Hematopoietic multipotent progenitor cell treated with erythropoietin and hydrocortisone succinate and interleukin-3 and kit ligand, for 15 days (in vitro differentiated cells): ENCODE measurements at places on chromosomes 13 and 19.
A peak's percentile ranks its signal among the peaks of the same experiment; 100 is the strongest.

GRCh38 chr19:54492568-54492967 lies 10.1 kb upstream of the LAIR2 start:
- no peak for DNase-seq

- no peak for DNase-seq
Observed at GRCh38 chr19:12769689-12770088, 5.7 kb downstream of the HOOK2 start.

DNA sequence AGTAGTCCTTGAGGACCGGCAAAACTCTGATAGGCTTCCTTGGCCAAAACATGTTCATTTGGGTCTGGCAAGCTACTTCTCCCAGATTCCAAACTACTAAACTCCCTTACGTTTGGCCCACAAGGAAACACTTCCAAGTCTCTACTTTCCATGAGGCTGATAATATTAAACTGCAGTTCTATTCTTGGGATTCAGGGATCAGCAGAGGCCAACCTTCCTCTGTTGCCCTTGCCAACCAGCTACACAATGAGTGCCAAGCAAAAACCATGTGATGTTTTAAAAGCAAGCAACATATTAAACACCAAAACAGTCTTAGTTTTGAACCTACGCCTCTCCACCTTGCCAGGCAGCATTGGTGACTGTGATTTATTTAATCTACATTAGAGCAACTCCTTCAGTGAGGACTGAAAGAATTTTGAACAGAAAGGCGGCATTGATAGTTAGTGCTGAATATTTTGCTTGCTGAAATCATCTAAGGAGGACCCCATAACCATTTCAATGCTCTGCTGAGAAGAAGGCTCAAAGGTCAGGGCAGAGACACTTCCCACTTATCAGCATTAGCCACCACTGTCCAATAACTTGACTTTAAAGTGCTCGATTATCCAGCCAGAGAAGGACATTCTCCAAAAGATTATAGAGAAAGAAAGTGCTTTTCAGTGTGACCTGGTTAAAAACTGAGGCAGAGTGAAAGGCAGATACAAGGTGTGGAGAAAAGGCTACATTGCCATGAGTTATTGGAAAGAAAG lies 287.1 kb downstream of the TBC1D4 start:
- DNase-seq, result no peak

- no peak for DNase-seq
Observed at GRCh38 chr19:2079865-2080301, 16.2 kb downstream of the MOB3A start.

GRCh38 chr13:99953138-99953755 lies 18.3 kb downstream of the ZIC5 start:
- DNase-seq, result no peak

GRCh38 chr13:59734393-59734792 lies 429.3 kb downstream of the DIAPH3 start:
- no peak for DNase-seq

DNA sequence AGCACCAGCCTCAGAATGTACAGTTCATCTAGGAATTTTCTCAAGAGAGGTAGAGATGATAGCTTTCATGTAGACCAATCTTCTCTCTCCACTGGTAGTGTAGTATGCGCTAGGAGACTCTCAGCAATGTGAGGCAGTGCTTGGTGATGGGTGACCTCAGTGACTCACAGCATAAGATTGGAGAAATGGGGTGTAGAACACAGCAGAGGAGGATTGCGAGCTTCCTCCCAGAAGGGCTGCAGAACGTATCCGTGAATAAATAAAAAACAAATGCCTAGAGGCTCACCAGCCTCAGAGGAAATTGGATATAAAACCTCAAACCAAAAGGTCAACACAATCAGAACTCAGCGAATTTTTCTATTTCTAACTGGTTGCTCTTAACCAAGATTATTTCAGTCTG lies 182.9 kb upstream of the RXFP2 start:
- no peak for DNase-seq

DNA sequence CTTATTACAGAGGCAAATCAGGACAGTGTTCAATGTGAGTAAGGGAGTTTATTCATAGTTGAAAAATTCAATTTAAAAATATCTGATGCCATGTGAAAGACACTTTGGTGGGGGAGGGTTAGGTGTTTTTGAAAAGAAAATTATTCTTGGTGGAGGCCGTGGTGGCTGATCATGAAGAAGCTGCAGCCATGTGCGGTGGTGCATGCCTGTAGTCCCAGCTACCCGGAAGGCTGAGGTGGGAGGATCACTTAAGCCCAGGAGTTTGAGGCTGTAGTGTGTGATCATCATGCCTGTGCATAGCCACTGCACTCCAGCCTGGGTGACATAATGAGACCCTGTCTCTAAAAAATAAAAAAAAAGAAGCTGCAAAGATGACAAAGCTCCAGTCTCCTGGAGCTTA lies 28.6 kb downstream of the WDFY2 start:
- DNase-seq, result no peak

GRCh38 chr19:4369109-4369887 lies 25.9 kb downstream of the MPND start:
- DNase-seq, result peak; percentile 54

DNA sequence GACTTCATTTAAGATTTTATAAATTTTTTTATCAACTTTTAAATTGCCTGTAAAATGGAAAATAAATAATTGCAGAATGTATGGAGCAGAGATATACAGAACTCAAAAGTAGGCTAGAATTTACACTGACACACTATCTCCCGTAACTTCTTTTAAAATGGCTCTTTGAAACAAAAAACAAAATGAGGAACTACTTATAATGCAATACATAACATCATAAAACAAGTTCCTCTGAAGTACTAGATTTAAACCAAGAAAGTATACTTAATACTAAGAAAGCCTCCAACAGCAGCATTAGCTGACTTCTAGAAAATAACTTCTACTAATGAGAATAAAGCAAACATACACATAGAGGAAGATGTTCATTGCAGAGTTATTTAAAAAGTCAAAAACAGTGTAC lies 17.0 kb downstream of the RBM26 start:
- no peak for DNase-seq
